SK-MEL-5 (cell line): ENCODE measurements at places on chromosomes 2 and 18. TPM values are rescaled to one million over a fixed set of nuclear protein-coding genes. Genes with fewer than 3 reads are reported as not detected.

GRCh38 chr2:8407332-8407731, 274.5 kb upstream of the ID2 start:
- DNase-seq, result no peak

DNA sequence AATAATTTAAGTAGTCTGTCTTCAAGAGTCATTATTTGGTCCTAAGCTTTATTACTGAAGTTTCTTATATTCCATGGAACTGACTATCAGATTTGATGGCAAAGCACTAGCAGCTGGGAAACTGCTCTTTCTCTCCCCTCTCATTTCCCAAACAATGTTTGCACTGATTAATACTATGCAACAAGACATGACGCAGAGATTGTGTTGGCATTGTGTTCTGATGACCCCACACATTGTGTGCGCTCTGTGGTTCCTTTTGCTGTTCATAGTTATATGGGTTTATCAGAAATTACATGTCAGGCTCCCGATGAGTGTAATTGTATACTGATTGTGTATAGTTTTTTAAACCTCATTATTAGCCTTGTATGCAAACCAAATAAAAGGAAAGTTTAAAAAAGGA, 331.6 kb upstream of the FANCL start:
- DNase-seq, result no peak

The EIF2AK2 gene
- 22.5 and 29.1 TPM in 2 replicates for total RNA-seq

The LRP1B gene
- 0.03 TPM in 2 replicates for total RNA-seq

DNA sequence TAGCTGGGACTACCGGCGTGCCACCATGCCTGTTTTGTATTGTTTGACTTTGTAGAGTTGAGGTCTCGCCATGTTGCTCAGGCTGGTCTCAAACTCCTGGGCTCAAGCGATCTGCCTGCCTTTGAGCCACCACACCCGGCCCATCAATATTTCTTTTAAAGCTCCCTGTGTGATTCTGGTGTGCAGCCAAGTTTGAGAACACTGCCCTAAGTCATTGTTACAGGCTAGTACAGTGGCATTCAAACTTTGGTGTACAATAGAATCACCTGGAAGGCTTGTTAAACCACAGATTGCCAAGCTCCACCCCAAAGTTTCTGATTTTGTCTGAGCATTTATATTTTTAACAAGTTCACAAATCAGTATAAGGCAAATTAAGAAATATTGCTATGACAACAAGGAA, 99.9 kb downstream of the RBBP8 start:
- DNase-seq, result no peak

The HADHA gene
- 360 and 366 TPM in 2 replicates for total RNA-seq

The TMEM163 gene
- 0.05 TPM in 1 of 2 replicates, not detected in the other for total RNA-seq

DNA sequence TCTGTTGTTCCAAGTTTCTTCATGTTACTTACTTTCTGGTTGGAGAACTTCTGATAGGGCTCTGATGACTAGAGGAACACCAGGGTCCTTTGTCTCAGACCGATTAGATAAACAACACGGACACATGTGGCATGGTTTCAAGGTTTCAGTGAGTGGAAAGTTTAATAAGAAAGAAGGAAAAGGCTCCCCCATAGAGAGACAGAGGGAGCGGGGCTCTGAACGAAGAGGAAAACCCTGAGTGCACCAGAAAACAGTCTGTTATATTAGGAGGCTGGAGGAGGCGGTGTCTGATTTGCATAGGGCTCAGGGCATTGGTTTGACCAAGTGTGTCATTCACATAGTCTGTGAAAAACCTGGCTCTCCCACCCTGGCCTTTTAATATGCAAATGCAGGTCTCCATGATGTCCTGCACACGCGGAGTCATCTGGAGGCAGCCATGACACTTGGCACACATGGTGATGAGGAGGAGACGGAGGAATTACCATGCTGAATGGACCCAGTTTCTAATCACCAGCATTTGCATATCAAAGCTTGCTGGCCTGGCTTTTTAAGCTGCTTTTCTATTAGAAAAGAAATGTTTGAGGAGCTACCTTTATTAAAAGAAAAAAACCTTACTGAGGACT, 94.2 kb downstream of the PTPN4 start:
- DNase-seq, result no peak

The PROKR1 gene
- 6.3 and 6.9 TPM in 2 replicates for total RNA-seq

DNA sequence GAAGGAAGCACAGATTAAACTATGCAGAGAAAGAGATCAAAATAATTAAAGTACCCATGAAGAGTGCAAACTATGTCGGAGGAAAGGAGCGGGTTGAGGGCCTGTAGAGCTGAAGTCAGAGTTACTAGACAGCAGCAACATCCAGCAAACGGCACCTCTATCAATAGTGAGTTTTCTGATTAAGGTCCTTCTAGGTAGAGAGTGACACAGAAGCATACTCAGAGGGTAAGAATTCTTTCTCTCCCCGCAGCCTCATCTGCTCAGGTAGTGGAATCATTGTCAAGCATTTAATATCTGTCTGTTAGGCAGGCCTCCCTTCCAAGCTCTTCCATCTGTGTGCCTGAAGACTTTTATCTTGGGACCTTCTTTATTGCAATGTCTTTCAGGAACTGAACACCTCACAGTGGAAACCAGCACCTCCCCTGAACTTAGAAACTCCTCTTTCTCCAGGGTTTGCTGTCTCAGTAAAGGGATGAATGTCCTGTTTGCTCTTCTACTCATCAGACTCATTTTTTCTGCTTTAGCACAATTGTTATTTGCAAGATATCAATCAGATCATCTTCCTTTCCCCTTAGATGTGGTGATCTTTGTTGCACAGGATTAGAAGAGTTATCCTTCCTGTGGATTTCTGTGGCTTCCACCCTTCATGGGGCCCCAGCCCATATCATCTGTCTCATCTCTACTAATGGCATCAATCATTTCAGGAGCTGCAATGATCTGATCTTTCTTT, 28.8 kb downstream of the SP140 start:
- DNase-seq, result no peak

The RAB3GAP1 gene
- 32.7 and 36.2 TPM in 2 replicates for total RNA-seq

The RAPH1 gene
- 5.0 and 5.5 TPM in 2 replicates for total RNA-seq

DNA sequence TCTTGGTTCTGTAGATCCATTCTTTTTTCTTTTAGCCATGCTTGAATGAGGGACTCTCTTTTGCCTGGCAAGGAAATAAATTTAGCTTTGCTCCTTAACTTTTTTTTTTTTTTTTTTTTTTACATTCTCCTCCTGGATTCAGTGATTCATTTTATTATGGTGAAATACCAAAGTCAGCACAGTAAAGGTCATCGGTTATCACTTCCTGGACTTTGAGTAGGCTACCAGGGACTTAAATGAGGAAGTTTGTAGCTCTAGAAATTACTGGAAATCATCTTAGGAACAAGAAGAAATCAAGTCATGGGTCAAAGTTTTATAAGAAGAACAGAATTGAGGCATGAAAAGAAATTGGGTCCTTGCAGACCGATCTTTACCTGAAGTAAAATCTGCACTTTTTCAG, 75.0 kb downstream of the SOCS6 start:
- peak; percentile 15 for DNase-seq

DNA sequence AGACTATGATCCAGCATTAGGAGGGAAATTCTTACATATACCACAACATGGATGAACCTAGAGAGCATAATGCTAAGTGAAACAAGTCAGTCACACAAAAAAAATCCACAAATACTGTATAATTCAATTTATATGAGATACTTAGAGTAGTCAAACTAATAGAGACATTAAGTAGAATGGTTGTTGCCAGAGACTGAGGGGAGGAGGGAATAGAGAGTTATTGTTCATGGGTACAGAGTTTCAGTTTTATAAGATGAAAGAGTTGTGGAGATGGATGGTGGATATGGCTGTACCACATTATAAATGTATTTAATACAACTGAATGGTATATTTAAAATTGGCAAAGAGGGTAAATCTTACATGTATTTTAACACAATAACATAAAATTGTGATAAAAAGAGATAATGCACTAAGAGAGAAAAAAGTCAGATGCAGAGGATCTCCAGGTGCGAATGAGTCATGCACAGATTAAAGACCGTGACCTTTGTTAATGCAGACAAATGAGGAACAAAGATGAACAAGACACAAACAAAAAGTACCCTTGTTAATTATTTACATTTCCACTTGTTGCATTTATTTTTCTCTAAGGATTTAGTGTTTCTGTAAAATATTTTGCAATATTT, 541.7 kb upstream of the MEX3C start:
- no peak for DNase-seq

- DNase-seq, result no peak
Measured at GRCh38 chr2:158211502-158211901, 109.8 kb downstream of the UPP2 start.

DNA sequence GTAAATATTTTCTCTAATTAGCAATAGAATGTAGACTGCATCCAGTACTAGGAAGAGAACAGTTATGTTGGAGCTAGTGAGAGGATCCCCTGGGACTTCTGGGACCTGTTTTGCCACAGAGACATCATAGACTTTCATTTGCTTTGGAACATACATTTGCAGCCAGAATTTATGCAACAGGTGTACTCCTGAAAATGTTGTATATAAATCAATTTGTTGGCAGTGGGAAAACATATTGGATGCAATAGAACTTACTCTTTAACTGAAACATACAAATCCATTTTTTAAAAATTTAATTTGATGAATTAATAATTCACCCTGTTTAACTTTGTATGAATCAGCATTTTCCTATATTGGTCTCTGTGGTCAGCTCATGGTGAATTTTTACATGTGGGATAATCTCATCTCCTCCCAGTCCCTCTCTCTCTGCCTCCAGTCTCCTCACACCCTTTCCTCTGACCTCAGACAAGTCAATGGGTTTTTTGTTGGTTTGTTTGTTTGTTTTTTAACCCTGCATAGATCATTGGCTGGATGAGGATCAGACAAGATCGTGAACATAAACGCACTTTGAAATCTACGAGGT, 263.0 kb downstream of the LPIN1 start:
- peak; percentile 34 for DNase-seq

- DNase-seq, result no peak
Measured at GRCh38 chr2:9769171-9770005, 73.9 kb upstream of the TAF1B start.

The TCF23 gene
- not detected in 2 replicates for total RNA-seq

DNA sequence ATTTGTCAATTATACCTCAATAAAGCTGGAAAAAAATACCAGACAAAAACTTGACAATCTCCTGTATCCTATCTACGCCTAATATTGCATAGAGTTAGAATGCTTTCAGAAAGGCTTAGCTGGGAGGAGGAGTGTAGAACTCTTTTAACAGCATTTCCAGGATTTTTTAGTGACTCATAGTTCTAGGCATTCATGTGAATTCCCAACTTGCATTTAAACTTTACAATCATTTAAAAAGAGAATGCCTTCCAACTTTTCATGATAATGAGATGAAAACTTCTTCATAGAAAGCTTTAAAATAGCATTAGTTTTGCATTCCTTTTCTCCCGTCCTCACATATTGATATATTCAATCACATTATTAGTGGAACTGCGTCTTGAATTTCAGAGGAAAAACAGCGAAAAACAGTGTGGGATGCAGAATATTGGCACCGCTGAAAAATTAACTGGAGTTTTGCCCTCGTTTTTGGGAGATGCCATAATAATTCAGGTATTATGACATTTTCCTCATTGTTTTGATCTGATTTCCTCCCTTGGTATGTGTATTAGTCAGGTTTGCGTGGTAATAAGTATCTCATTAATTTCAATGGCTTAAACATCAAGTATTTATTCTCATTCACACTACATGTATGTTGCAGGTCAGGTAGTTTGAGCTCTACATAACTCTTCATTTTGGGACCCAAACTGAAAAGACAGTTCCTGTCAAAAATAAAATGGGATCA, 293.2 kb upstream of the FIGN start:
- no peak for DNase-seq

- no peak for DNase-seq
Measured at GRCh38 chr18:26332991-26333390, 106.7 kb downstream of the TAF4B start.

DNA sequence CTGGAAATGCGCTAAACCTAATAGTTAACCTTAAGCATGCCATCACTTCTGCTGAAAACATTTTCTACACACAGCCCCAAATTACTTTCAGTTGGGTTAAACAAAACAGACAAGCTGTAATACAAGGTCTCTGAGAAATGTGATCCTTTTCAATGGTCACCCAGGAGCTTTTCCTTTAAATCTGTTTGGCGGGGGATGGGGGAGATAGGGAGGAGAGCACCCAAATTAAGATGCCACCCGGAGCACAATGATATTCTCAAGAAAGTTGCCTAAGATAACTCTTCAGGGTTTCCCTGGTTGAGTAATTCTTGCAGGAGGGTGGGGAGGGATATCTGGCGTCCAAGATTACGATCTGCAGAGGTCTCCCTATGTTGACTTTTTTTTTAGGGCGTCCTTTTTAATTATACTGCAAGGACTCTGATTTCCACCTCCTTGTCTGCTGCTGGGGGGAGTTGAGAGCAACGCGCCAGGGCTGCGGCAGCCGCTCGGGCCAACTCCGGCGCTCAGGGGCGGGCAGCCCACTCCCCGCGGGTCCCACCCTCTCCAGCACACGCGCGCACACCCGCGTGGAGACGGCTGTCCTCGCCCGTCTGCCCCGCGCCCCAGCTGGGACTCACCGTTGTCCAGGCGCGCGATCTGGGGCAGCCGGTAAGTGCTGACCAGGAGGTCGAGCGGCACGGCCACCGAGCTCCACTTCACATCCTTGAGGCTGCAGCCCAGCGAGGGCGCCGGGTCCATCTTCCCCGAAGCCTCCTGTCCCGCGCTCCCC, 807 bp downstream of the GAREM1 start:
- DNase-seq, result peak; percentile 27

GRCh38 chr2:134097740-134098139, 156.1 kb upstream of the MGAT5 start:
- no peak for DNase-seq

DNA sequence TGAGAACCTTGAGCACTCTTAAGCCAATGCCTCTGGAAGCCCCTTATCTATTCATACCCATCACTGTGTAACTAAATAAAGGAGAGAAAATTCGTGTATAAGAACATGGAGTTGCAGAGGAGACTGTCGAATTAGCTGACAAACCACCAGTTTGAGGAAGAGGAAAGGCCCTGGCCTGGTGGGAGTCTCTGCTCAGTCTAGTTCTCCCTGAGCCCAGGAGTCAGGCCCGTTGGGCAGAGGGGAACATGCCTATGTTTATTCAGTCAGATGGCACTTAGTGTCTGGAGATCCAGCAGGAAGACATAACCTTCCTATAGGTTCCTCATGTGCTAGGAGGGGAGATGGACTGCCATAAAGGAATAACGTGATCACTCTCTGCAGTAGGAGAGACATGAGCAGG, 60.3 kb downstream of the MGAT5 start:
- DNase-seq, result no peak

DNA sequence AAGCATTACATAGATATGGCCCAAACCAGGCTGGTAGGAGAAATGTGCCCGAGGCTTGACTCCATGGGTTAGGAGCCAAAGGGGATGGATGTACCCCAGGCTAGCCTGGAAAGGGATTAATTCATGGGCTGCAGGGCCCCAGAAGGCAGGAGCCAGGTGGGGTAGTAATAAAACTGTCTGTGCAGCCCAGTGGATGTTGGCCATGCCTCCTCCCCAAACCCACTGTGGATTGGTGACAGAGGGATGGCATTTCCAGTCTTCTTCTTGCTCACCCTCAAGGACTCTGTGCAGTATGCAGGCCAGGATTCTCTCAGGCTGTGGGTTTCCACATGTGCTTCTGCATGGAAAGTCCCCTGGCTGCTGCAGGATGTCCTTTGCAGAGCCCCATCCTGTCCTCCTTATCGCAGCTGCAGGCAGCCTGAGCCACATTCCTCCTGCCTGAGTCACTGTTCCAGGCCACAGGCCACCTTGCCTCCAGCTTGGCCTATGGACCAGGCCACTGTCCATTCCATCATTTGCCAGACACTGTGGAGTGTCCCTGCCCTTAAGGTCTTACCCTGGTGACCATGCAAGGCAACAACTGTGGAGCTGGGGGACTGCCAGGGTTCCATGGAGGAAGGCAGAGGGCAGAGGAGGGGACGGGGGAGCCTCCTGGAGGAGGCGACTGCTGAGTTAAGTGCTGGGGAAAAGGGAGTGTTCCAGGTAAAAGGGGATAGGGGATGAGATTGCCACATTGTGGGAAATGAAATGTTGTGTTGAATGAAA, 38.9 kb downstream of the INO80C start:
- DNase-seq, result no peak

The NEU2 gene
- not detected in 2 replicates for total RNA-seq

The DSC3 gene
- 0.03 and 0.05 TPM in 2 replicates for total RNA-seq
